Endodermal cell (in vitro differentiated cells): ENCODE measurements at places on chromosomes 4 and X.

GRCh38 chr4:133910165-133910564 lies 291.4 kb downstream of the PABPC4L start:
- DNase-seq: peak; percentile 45

DNA sequence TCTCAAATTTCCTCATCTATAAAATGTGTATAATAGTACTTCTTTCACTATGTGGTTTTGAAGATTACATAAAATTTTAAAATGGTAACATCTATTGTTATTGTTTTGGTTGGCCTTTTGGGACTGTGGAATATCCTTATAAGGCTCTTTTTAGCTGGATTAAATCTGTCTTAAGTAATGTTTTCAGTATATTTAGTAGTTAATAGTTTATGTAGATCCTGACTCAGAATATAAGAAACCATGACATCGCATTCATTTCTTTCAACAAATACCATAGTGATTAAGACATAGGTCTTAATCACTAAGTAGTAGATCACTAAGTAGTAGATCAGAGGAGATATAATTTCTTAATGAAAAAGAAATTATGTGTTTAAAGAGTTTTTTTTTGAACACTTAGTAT lies 48.5 kb downstream of the MRPL1 start:
- no peak for DNase-seq

DNA sequence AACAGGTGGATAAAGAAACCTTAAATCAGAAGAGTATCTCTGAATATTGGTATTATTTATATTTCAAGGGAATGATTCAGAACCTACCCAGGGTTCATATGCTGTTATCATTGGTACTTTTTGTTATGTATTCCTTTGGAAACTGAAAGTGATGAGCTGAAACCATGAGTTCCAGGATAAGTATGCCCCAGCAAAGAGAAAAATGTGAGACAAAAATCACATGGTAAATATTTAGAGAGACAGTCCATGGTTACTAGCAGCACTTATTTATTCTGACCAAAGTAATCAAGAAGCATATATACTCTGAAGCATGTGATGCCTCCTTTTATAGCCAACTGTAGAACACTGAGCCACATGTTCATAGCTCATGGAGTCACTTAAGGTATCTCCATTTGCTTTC lies 277.7 kb downstream of the ARAP2 start:
- DNase-seq: no peak

- no peak for DNase-seq
Measured at GRCh38 chr4:94548571-94548970, 96.8 kb downstream of the PDLIM5 start.

GRCh38 chrX:137062915-137063617 lies 29.3 kb upstream of the GPR101 start:
- no peak for DNase-seq

DNA sequence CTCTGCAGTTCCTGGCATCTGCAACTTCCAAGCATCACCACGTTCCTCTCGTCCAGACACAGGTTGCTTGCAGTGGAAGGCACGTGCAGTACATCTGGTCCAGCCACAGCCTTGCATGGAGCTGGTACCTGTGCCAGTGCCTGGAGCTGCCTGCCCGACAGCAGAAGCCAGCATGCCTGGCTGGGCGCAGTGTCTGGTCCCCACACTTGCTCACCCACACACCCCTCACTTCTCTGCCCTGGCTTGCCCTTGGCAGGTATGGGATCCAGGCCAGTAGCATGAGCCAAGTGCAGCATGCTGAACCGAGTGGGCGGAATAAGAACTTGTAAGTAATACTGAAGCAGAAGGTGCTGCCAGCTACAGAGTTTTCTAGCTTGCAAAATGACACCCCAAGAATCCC lies 39.9 kb downstream of the SH3BGRL start:
- DNase-seq: no peak

GRCh38 chr4:146398404-146398803 lies 123.3 kb downstream of the SLC10A7 start:
- DNase-seq: no peak

- no peak for DNase-seq
Measured at GRCh38 chr4:98298022-98298421, 36.8 kb downstream of the RAP1GDS1 start.

DNA sequence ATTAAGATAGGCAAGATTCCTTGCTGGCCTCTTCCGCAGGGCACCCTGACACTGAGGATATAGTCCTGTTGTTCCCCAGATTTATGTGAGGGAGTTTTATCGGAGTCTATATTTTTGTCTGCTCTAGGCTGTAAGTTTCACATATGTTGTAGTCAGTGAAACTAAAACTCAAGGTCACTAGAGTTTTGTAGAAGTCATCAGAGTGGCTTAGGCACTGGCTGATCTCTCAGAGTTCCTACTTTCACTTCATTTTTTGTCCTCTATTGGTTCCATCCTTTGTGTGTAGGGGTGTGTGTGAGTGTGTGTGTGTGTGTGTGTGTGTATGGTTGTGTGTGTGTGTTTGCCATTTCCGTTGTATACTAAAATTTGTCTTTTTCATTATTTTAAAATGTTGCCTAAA lies 577.5 kb downstream of the IQCM start:
- DNase-seq: no peak

GRCh38 chr4:160716551-160716950 lies 1447.2 kb downstream of the FSTL5 start:
- DNase-seq: no peak

DNA sequence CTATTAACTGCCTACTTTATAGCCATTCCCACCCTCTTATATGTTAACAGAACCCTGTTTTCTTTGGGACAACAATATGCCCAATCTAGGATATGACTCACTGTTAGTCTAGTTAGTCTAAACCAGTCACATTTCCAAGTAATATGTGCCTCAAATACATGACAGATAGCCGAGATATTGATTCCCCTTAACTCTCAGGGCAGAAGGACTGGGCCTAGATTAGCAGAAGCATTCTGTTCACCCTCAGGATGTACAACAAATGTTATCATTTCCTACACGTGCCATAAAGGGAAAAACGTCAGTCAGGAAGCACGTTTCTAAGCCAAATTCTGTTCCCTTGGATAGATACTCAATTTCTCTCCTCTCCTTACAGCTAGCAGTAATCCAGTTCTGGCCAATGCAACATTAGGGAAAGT lies 114.1 kb downstream of the SLC10A7 start:
- no peak for DNase-seq

- no peak for DNase-seq
Measured at GRCh38 chr4:168945291-168945690, 64.8 kb downstream of the CBR4 start.

DNA sequence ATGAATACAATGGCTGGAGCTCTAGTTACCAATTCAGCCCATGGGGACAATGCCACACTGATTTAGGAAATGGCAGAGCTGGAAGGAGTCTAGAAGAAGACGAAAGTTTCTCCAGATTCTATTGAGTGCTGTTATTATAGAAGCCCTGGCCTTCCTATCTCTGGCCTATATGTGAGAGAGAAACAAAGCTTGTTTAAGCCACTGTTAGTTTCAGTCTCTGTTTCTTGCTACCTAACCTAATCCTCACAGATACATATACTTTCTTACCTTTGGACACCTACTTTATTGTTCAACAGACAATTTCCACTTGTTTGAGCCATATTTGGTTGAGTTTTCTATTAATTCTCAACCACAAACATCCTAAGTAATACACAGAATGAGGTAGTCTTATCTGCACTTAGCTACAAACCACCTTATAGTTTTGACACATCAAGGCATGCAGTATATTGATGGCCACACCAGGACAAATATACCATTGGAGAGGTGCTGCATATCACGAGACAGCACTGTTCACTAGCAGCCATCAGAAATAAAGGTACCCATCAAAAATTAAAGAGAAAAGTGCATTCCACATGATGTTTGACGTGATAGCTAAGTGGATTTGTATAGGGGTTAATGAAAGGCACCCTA lies 190.2 kb downstream of the SMIM20 start:
- DNase-seq: no peak

DNA sequence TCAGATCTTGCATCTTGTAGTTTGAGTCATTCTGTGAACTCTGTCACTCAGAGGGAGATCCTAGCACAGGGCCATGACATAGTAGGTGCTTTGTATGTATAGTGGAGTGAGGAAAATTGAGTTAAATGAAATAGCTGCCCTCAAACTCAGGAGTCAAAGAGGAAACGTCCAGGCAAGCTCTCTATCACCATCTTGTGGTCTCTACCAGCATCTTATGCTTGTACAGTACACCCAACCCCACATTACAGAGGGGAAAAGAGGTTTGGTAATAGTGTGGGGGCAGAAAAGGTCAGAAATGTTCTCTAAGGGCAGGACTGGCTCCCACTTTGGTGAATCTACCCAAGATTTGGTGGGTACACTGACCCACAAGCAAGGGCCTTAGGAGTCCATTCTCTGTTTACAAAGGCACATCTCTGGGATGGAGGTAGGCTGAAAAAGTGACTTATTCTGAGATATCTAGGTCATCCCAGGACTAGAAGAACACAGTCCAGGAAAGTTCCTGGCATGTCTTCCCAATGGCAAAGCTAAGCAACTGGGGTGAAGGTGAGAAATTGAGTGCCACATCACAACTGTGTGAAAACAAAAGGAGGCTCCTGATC lies 131.8 kb downstream of the OR13H1 start:
- peak; percentile 49 for DNase-seq

DNA sequence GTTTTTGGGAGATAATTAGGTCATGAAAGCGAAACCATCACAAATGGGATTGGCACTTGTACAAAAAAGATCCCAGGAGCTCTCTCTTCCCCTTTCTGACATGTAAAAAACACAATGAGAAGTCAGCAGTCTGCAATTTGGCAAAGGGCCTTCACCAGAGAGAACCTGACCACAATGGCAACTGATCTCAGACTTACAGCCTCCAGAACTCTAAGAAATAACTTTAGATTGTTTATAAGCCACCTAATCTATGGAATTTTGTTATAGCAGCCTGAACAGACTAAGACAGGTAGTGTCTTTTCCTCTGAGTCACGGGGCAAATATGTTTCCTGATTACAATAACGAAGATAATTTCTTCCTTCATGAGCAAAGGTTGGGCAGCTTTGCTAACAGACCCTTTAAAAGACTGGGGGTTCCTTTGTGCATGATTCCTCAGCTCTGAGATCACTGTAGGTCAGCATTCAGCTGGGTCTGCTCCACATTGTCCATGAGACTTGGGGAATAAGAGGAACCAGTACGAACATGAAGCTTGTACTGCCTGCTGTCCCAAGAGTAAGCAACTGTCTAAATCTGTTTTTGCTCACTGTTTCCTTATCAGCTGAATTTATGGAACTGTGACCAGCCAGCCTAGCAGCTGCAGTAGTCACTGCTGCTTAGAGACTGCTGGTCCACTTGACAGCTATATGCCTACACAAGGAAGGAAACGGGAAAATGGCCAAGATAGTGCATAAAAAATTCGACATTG lies 191.6 kb downstream of the ANAPC10 start:
- DNase-seq: no peak

- peak; percentile 40 for DNase-seq
Measured at GRCh38 chr4:1583051-1583785, 100.9 kb downstream of the FAM53A start.

- DNase-seq: no peak
Measured at GRCh38 chr4:86416081-86416480, 56.2 kb upstream of the MAPK10 start.

GRCh38 chrX:13937370-13938050 lies 92.2 kb downstream of the GEMIN8 start:
- peak; percentile 72 for DNase-seq

GRCh38 chr4:26029568-26030131 lies 115.6 kb downstream of the SMIM20 start:
- DNase-seq: peak; percentile 69

GRCh38 chrX:68923147-68923546 lies 94.3 kb downstream of the EFNB1 start:
- DNase-seq: no peak

DNA sequence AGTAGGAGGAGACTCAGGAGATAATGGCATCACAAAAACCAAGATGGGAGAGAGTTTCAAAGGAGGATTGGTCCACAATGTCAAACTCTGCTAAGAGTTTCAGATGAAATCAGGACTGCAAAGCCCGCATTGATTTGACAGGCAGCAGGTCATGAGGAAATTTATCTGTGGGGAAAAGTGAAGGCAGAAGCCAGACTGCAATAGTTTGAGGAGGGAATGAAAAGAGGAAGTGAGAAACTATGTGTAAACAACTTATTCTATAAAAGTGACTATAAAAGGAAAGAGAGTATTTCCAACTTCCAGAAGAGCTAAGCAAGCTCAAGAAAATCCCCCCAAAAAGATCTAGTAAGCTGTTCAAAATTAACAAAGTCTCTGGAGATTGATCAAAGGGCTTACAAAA lies 66.3 kb upstream of the DGKK start:
- no peak for DNase-seq

DNA sequence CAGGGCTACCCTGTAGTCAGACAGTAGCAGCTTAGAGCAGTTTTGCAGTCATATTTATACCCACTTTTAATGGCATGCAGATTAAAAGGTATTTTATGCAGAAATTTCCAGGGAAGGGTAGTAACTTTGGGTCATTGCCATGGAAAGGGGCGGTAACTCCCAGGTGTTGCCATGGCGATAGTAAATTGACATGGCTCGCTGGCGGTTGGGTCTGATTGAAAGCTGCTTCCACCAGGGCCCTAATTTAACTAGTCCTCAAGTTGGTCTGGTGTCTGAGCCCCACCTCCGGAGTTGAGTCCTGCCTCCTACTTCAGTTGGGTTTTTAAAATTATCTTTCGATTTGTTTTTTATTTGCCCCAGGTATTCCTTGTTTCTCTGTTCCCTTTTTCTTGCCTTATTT lies 70.1 kb downstream of the NAA11 start:
- DNase-seq: peak; percentile 80

DNA sequence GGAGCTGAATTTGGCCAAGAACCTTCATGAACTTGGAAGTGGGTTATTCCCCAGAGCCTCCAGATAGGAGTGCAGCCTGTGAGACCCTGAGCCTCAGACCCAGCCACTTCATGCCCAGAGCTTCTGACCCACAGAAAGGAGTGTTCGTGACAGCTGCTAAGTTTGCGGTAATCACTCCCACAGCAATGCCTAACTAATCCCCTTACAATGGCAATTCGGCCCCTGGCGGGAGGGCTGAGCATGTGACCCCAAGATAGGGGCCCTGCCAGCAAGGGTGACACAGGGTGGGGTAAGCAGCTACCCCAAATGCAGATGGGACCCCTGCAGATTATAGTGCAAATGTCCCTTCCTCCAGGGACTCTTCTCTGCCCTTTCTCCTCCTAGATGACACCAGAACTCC lies 22.5 kb downstream of the PNMA6E start:
- DNase-seq: no peak

DNA sequence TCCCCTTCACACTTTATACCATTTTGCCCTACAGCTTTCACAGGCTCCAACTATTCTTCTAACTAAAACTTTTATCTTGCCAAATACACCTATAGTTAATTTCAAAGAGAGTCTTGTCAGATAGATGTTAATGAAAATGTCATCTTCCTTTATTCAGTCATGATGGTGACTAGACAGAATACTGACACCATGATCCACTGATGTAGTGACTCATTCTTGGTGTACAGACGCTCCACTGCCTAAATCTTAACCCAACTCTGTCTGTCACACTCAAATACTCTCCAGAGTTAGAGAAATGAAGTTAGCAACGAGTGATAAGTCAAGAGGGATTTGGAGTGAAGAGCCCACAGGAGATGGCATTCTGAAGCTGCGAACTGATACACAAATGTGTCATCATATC lies 32.1 kb upstream of the HDAC8 start:
- no peak for DNase-seq

- no peak for DNase-seq
Measured at GRCh38 chr4:140839406-140839805, 83.2 kb upstream of the TBC1D9 start.
